NCI-H524 (cell line): ENCODE measurements at places on chromosomes 7 and 10.

DNA sequence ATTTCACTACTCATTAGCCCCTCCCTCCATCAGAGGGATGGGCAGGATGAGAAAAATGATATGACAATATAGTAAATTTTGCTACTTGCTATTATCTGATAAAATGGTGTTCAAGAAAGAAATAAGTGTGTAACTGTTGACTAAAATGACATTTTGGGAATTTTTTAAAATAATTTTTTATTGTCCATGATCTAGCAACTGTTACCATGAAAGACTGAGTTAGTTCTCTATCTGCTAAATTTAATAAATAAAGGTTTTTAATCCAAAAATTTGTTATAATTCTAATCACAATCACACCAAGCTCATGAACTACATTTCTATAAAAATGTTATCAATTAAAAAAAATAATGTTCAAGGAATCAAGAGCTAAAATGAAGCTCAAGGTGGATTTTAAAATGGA is 28.7 kb upstream of the EPC1 start:
- no peak for DNase-seq

GRCh38 chr7:44155191-44156185 is 14.4 kb upstream of the MYL7 start:
- DNase-seq: no peak

GRCh38 chr7:68914006-68914405 is 684.3 kb upstream of the AUTS2 start:
- DNase-seq: peak; percentile 0

DNA sequence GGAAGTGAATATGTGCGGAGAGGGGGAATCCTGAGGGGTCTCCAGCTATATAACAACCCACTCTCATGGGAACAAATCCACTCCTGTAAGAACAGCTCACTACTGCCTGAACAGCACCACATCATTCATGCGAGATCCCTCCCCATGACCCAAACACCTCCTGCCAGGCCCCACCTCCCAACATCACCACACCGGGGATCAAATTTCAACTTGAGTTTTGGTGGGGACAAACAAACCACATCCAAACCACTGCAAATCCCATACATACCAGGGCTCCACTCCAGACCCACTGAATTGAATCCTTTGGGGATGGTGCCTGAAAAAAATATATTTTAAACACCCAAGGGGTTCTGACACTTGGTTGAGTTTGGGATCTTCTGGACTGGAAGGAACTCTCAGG is 181.5 kb upstream of the PLXNA4 start:
- DNase-seq: no peak

DNA sequence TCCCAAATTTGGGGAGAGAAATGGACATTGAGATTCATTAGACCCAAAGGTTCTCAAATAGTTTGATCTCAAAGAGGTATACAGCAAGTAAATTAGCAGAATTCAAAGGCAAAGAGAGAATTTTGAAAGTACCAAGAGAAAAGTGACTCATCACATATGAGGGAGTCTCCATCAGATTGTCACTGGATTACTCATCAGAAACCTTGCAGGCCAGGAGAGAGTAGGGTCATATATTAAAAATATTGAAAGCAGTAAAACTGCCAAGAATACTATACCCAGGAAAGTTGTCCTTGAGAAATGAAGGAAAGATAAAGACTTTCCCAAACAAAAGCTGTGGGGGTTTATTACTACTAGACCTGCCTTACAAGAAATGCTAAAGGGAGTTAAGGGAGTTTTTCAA is 140.6 kb downstream of the TMEM168 start:
- DNase-seq: no peak

DNA sequence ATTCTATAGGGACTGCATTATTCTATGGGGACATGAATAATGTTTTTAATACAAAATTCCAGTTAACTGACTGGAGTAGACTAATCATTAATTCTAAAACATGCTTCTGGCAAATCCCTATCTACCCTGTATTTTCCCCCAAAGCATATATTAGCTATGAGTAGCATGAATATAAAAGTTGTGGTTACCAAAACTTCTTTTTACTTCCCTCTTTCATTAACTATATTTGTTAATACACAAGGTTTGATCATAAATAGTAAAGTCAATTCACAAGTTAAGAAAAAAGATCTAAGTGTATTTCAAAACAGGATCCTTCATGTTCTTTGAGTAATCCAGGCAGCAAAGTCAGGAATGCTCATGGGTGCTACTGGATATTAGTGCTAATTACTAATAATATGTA is 2.9 kb upstream of the RALA start:
- DNase-seq: no peak

GRCh38 chr10:111128331-111129180 is 51.7 kb downstream of the ADRA2A start:
- no peak for DNase-seq

- no peak for DNase-seq
These were observed 78.6 kb downstream of the GSAP start for GRCh38 chr7:77337456-77337990.
